ENCODE measurements at places on chromosomes 12 and 14.

- no peak for DNase-seq
Observed at GRCh38 chr12:122079033-122079531, 526 bp downstream of the MLXIP start.

- no peak for DNase-seq
Observed at GRCh38 chr12:29762637-29763300, 21.0 kb downstream of the TMTC1 start.

- DNase-seq = no peak
Observed at GRCh38 chr12:2858334-2858733, 1.5 kb upstream of the TEX52 start.

GRCh38 chr12:44618946-44619345 is 257.2 kb downstream of the NELL2 start:
- DNase-seq = no peak

DNA sequence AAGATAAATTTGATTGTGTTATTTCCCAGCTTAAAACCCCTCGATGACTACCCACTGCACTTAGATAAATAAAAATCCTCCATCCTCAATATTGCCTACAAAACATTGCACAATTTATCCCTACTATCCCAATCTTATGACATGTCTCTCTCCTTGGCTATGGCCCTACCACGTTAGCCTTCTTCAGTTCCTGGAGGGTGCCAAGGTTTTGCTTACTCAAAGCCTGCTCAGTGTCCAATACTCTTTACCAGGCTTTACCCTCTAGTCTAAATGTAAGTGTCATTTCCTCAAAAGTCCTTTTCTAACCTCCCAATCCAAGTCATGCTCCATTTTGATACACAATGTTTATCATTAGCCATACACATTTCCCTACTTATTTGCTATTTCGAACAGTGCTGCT is 35.0 kb upstream of the PPM1A start:
- no peak for DNase-seq

GRCh38 chr12:110940296-110940695 is 19.9 kb upstream of the MYL2 start:
- no peak for DNase-seq

GRCh38 chr12:94636462-94637085 is 13.8 kb downstream of the TMCC3 start:
- DNase-seq = no peak

- no peak for DNase-seq
Observed at GRCh38 chr12:27335364-27336281, 3.0 kb downstream of the BMAL2 start.

- no peak for DNase-seq
Observed at GRCh38 chr12:31876568-31877424, 82.4 kb upstream of the RESF1 start.

DNA sequence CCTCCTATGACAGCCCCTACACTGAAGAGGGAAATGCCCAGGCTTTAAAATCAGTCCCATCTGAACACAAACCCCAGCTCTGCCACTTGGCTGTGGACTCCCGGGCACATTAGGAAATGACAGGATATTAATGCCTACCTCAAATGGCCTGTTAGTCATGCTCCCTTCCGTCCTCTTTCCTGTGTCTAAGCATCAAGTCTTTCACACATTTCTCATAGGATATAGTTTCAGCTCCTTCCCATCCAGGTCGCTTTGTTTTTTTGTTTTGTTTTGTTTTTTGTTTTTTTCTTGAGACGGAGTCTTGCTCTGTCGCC is 16.1 kb downstream of the PLEK2 start:
- DNase-seq = no peak

- DNase-seq = no peak
Observed at GRCh38 chr12:130478786-130479185, 141.1 kb downstream of the PIWIL1 start.

- DNase-seq = no peak
Observed at GRCh38 chr14:77603654-77604255, 12.7 kb downstream of the SPTLC2 start.

- DNase-seq = no peak
Observed at GRCh38 chr14:70256601-70257000, 67.8 kb upstream of the SLC8A3 start.

- DNase-seq = no peak
Observed at GRCh38 chr12:51864833-51865670, 16.5 kb upstream of the FIGNL2 start.

DNA sequence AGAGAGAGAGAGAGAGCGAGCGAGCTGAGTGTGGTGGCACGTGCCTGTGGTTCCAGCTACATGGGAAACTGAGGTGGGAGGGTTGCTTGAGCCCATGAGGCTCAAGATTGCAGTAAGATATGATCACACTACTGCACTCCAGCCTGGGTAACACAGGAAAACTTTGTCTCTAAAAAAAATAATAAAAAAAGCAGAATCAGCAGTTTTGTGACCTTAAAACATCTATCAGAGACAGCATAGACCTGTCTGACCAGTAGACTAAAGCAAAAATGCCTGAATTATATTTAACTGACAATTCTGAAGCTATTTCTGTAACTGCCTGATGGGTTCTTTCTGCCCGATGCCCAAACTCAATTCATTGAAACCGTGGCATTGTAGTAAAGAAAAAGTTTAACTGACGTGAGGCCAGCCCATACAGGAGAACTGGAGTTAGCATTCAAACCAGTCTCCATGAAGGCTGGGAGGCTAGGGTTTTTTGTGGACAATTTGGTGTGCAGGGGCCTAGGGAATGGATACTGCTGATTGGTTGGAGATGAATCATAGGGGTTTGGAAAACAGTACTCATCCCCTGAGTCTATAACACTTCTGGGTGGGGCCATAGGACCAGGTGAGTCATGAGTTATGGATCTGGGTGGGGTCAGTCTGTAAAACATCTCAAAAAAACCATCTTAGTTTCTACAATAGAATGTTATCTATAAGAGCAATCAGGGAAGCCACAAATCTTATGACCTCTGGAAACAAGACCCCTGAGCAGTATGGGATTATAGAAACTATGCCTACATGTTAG is 8.0 kb upstream of the RASSF8 start:
- no peak for DNase-seq

DNA sequence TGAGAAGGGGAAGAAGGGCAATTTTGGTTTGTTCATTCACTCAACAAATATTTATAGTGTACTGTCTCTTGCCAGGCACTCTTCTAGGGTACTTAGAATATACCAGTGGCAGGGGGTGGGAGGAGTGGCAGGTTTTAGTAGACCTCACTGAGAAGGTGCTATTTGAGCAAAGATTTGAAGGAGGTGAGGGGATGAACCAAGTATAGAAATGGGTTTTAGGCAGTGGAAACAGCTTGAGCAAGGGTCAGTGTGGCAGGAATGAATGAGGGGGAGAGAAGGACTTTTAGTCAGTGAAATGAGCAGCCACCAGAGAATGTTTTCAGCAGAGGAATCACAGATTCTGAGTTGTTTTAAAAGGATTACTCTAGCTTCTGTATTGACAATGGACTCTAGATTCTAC is 2.3 kb downstream of the PRIM1 start:
- no peak for DNase-seq

Data from amniotic stem cell (primary cell).